ENCODE measurements at places on chromosomes 7 and 10.

DNA sequence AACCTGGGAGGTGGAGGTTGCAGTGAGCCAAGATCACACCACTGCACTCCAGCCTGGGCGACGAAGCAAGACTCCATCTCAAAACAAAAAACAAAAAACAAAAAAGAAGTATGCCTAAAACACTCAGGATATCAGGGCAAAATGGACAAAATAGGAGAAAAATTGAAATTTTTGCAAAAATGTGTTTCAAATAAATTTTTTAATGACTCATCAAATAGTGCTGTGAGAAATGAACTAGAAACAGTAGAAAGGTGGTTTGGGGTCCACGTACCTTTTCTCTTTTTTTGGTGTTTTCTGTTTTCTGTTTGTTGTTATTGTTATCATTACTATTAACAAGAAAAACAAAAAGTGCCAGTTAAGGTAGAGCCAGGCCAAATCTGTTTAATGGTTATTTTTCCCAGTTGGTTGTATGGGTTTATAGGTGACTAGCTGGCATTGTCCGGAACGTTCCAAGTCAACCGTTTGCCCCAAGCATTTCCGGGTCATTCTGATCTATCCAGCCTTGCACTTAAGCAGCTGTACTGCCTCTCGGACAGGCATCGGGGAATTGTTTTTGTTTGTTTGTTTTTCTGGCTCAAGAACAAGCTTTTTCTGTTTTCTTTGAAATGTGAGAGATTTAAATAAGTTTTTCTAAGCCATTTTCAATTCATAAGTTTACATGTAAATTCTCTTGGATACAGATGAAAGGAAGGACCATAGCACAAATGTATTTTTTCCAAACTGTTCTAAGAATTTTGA is 157.0 kb upstream of the NEBL start:
- DNase-seq, result no peak

- no peak for DNase-seq
Measured at GRCh38 chr10:52170776-52171175, 143.3 kb upstream of the DKK1 start.

DNA sequence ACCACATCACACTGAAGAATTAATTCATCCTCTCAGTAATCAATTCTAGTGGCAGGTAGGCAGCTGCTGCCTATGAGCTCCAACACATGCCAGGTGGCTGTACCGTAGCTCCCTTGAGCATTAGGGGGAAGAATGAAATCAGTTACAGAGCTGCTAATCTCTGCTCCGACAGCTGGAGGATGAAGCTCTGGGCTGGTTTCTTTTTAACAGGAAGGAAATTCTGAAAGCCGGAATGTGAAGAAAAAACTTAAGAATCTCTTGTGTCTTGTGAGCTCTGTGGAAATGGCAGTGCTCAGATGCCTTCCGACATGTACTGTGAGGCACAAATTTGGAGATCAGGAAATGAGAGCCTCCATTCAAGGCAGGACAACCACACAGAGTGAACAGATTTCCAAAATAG is 2.8 kb upstream of the AHCYL2 start:
- no peak for DNase-seq

DNA sequence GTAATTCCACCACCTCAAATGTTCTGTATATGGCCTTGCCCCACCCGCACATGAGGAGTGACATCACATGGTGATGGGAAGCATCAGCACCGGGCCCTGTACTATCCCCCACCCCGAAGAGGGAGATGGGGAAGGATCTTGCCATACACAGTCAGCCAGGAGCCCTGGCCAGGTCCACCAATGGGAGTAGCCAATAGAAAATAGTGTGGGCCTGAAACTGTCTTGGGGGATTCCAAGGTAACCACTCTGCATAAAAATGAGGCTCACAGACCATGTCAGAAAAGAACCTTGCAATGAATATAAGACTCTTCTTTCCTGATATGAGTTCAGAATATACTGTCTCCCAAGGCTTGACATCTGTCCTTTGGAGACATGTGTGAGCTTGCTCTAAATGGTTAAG is 51.1 kb downstream of the ADRB1 start:
- no peak for DNase-seq

GRCh38 chr7:139304517-139304916 is 36.6 kb upstream of the FMC1 start:
- no peak for DNase-seq

DNA sequence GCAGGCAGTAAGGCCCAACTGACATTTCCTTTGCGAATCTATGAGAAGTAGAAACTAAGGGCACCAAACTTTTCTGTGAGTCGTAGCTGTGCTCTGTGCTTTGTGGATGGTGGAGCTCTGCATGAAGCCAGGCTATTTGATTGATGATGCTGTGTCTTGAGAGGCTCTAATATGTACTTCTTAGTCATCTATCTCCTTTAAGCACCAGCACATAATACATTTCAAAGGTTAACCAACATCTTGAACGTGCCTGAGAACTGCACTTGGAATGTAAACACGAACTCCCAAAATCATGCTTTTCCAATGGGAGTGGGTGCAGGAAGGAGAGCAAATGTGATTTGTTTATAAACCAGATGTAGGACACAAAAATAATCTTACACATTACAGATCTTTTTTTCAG is 411.6 kb downstream of the PARD3 start:
- no peak for DNase-seq

Data from NCI-H460 (cell line).